ENCODE measurements at places on chromosomes 7 and 10.
A peak's percentile ranks its signal among the peaks of the same experiment; 100 is the strongest.

DNA sequence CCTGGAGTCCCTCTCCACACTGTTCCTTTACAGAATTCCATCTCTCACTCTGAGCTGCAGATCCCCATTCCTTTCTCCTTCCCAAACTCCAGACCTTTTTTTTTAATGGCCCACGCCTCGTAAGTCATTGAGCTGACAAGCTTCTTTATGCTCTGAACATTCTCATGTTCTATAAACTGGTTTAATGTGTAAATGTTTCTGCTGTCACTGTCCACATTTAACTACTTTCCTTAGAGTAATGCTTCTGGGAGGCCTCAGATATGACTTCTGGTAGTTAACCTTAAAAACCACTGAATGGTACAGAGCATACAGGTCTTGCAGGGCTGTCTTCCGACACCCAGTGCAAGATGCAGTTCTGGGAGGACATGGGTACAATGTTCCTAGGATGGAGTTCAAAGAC is 71.1 kb upstream of the CAMK2B start:
- no peak for DNase-seq

DNA sequence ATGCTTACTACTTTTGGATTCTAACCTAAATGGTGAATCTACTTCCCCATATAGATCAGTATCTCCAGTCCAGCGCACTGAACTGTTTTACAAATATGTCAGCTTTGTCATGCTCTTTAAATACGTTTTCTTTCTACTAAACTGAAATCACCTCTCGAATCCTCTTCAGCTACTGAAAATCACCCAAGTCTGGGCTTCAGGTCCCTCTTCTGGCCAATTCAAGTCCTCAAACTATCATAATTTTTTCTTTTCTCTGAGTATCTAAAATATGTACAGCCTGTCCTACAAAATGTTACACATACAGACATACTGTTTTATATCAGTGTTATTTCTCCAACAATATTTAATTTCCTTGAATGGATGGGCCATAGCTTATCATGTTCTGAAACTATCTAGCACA is 84.2 kb downstream of the CACNA2D1 start:
- DNase-seq: no peak

DNA sequence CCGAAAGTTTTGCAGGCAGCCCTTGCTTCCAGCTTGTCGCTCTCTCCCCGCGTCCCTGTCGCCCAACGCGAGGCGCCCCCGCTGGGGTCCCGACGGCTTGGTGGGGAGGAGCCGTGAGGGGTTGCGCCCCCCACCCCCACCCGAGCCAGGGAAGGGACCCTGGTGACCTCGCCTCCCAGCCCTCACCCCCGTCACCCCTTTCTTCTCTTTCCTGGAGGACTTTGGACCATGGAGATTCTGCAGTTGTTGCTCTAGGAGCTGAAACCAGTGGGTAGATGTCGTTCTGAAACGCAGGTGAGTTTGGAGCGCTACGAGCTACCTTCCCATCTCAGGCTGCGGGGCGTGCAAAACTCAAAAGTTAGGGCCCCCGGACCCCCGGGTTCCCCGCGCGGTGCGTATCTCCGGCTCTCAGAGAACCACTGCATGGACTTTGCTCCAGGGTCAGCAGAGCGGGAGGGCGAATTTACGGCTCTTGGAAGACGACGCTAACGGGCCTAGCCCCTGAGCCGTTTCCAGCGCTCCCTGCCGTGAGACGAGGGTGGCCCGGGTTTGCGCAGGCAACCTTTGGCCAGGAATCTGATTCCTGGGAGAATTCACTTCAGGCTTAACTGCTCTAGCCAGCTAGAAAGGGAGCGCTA is 684 bp upstream of the ATXN7L1 start:
- no peak for DNase-seq

DNA sequence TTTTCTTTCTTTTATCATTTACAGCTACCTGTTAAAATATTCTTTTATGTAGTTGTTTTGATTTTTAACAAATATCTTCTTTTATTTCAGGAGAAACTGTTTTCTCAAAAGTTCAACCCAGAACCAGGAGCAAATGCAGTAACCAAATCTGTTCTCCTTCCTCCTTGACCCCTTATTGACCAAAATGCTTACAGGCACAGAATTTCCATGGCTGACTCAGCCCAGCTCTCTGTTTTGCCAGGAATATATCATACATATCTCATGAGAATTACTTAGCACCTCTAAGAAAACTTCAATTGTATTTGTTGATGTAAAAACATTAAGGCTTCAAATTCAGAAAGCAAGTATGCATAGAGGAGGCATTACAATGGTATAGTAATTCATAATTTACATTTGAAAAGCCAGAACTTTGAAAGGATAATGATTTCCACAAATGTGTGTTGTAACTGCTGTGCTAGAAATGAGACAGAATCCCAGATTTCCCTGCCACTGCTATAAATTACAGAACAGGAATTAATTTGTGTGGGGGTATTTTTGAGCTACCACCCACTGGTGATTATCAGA is 2.2 kb downstream of the GSAP start:
- no peak for DNase-seq

- DNase-seq: no peak
Observed at GRCh38 chr10:26384600-26384999, 53.5 kb upstream of the APBB1IP start.

- no peak for DNase-seq
Observed at GRCh38 chr10:103592186-103593021, 98.9 kb downstream of the NEURL1 start.

GRCh38 chr10:58593008-58593407 is 80.3 kb downstream of the BICC1 start:
- DNase-seq: no peak

GRCh38 chr7:101216001-101216859 is 1.2 kb downstream of the PLOD3 start:
- no peak for DNase-seq

DNA sequence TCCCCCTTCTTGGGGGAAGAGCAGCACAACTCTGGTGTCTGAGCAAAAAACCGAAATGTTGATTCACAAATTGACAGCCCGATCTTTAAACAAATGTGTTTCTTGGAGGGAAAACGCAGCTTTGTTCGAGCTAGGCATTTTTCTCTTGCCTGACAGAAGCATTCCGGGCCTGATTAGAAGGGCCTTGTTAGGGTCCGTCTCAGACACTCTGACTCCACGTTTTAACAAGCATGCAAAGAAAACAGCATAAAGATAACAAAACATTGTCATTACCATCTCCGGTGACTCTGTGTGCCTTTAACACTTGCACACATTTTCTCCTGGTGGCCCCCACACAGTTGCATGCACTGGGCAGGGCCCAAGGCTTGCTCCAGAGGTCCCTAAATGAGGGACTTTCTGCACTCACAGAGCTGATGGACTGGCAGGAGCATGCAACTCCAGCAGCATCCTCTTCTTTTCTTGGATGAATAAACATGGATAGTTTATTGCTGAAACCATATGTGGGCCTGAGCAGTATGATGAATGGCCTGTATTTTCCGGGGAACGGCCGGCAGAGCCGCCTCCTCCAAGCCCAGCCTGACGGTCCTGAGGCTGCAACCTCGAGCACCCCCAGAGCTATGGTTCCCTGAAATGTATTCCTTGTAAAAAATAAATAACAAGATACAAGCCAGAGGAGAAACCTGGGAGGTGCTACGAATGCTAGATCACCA is 50.9 kb downstream of the EBF3 start:
- no peak for DNase-seq

DNA sequence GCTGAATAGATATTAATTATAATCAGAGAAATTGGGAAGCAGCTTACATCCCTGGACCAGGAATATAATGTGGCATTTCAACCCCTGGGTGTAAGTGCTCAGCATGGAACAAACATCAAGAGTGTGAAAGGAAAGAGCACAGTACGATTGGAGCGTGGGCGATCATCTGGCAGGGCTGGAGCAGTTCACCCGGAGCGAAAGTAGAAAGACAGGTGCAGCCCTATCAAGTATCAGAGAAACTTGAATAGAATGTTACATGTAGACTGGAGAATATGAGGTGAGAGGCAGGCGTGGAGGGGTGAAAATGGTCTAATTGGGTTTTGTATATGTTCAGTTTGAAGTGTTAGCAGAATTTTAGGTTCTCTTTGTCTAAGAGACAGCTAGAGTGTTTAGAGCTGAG is 303.0 kb downstream of the MDFIC start:
- no peak for DNase-seq

DNA sequence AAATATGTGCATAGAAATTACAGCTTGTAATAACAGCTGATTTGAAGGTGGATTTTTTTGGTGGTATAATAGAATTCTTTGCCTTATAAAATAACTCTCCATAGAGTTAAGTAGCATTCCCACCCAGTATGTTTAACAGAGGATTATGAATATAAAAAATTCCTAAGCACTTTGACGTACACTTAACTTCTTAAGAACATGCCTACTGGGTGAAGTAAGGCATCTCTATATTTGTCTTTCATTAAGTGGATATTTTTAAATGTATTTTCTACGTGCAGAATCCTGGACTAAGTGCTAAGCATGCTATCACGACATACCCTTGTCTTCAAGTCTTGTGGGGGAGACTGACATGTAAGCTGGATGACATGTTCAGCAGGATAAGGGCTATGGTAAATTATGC is 217.7 kb upstream of the BMPER start:
- no peak for DNase-seq

GRCh38 chr10:119893074-119893473 is 544 bp downstream of the SEC23IP start:
- no peak for DNase-seq

DNA sequence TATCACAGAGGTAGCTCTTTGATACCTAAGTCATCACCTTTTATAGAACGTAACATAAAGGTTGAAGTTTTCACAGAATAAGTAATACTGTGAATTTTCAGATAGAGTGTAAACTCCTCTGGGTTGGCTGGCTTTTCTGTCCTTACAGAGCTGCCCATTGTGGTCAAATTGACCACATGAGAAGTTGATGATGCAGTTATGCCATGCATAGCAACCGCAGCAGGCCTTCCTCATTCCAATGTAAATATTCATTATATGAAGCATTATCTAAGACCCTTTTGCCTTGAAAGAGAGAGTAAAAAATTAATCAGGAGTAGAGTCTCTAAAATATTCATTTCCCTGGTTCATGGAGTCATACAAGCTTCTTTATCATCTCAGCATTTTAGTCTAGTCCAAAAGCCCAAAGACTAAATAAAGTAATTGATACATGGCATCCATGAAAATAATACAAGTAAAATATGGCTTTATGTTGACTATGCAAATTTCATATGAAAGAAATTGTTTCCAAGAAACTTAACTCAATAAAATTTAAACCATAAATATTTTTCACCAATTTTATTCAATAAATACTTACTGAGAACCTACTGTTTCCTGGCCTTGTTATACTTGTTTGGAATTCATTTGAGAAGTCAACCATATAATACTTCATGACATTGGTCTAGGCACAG is 516.4 kb downstream of the PCDH15 start:
- no peak for DNase-seq

GRCh38 chr10:72087392-72087968 is 871 bp downstream of the SPOCK2 start:
- DNase-seq: no peak

DNA sequence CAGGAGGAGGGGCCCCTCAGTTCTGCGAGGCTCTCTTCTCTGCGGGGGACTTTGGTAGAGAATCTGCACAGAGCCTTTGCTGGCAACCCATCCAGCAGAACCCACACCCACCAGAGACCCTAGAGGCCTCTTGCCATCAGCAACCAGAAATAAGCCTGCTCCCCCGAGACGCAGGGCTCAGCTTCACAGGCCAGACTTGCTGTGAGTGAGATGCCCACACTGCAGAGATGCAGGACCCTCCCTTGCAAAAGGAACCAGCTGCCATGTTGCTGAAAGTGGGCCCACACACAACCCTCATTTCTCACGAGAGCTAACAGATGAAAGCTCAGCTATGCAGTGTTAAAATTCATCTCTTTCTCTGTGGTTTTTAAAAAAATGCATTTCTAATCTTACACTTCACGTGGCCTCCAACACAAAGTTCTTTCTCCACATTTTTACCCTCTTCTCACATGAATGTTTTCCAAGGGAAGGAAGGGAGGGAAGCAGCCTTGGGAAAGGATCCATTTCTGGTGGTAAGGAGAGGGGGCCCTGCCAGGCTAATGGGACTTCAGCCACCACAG is 171.6 kb downstream of the CCDC3 start:
- DNase-seq: no peak

GRCh38 chr7:26588511-26588910 is 275.9 kb downstream of the SKAP2 start:
- peak; percentile 57 for DNase-seq

DNA sequence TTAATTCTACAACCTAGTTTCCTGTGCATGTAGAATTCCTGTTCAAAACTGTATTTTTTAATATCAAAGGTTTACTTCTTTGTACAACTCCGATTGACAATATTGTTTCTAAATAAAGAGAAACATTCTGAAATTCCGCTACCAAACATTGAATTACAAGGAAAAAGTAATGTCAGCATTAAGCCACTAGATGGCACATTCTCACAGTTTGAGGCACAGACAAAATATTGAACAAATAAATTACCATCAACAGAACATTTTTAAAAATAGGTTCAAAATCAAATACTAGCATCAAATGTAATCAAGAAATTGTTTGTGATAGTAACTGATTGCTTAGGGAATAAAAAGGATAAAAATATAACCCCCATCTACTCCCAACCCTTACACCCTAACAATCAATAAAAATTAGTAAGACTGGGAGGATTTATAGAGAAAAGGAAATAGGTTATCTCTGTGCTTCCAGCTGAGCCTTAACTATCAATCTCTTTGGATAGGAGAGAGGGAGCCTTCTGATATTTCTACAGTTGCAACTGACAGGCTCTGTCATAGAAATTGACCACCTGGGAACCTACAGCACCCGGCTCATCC is 86.6 kb upstream of the C7orf33 start:
- DNase-seq: peak; percentile 34

GRCh38 chr10:43299579-43299978 is 32.7 kb upstream of the RASGEF1A start:
- DNase-seq: no peak

- no peak for DNase-seq
Observed at GRCh38 chr7:79454361-79454960, 994 bp upstream of the MAGI2 start.

DNA sequence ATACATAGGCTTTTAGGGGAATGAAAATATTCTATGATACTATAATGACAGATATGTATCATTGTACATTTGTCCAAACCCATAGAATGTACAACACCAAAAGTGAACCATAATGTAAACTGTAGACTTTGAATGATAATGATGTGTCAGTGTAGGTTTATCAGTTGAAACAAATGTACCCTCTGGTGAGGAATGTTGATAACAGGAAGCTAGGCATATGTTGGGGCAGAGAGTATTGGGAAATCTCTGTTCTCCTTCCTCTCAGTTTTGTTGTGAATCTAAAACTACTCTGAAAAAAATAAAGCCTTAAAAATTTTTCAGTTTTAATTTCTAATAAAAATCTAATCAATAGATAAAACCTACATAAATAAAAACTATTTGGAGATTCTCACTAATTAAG is 36.9 kb downstream of the C1GALT1 start:
- no peak for DNase-seq

DNA sequence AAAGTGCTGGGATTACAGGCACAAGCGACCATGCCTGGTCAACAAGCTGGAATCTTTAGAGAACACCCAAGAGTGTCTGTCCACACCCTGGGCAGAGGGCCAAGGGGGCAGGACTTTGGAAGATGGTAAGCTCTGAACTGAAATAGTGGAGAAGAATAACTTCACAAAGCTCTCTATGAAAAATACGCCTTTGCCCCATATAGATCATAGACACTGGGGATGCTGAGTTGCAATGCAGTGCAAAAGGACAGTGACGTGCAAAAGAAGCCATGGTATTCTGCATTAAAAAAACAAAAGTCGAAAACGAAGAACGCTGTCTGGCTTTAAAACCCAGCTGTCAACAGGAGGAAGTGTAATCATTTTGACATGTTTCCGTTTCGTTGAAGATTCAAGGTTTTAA is 353.6 kb downstream of the CALN1 start:
- DNase-seq: no peak

All from NCI-H446 (cell line).